ENCODE measurements at places on chromosomes 1 and 21.
A peak's percentile ranks its signal among the peaks of the same experiment; 100 is the strongest.

GRCh38 chr1:6148497-6149241 lies 31.5 kb downstream of the CHD5 start:
- peak; percentile 74 for DNase-seq

DNA sequence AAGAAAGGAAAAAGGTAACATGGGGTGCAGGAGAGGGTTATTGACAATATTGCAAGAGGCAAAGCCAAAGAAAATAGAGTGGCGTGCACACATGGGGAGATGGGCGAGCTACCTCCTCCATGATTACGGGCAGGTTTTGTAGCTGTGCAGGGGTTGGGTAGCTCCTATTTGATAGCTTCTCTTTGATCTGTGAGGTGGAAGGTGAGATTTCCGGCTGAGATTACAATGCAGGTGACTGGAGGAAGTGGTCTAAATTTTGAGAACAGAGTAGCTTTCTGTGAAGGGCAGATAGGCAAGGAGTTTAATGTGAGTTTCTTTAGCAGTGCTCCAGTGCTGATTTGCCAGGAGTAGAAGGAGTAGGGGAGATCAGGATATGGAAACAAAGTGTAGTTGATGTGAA lies 263.4 kb downstream of the PLA2G4A start:
- DNase-seq, result no peak

GRCh38 chr21:19553919-19554615 lies 1150.5 kb upstream of the TMPRSS15 start:
- peak; percentile 87 for DNase-seq

GRCh38 chr1:198440842-198441241 lies 99.6 kb downstream of the ATP6V1G3 start:
- no peak for DNase-seq

DNA sequence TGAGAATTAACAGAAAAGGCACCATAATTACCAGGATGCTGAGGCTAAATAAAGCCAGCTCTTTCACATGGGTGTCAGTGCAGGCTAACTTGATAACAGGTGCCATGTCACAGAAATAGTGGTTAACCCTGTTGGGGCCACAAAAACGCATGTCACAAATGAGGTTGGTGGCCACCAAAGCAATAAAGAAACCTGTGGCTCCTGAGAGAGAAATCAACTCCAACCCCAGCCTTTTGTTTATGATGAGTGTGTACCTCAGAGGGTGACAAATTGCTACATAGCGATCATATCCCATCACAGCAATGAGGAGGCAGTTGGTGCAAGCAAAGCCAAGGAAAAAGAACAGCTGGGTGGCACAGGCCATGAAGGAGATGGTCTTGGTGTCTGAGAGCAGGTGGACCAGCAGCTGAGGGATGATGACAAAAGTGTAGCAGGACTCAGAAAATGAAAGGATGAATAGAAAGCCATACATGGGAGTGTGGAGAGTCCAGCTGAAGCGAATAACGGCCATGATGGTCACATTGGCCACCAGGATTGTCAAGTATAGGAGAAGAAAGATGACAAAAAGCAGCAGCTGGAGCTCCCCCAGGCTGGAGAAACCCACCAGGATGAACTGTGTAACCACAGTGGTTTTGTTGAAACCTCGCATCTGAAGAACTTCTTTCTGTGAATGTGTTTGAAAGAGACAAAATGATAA lies at the start of gene OR10T2:
Gene OR10T2 (minus strand): TSS at position 649 of the 697 bp plus-strand sequence. CDS start 0 bp downstream, at position 649.
- DNase-seq, result no peak

- DNase-seq, result no peak
Measured at GRCh38 chr1:202858789-202859414, 30.0 kb downstream of the RABIF start.

GRCh38 chr1:245939756-245940345 lies 567.2 kb downstream of the SMYD3 start:
- no peak for DNase-seq

DNA sequence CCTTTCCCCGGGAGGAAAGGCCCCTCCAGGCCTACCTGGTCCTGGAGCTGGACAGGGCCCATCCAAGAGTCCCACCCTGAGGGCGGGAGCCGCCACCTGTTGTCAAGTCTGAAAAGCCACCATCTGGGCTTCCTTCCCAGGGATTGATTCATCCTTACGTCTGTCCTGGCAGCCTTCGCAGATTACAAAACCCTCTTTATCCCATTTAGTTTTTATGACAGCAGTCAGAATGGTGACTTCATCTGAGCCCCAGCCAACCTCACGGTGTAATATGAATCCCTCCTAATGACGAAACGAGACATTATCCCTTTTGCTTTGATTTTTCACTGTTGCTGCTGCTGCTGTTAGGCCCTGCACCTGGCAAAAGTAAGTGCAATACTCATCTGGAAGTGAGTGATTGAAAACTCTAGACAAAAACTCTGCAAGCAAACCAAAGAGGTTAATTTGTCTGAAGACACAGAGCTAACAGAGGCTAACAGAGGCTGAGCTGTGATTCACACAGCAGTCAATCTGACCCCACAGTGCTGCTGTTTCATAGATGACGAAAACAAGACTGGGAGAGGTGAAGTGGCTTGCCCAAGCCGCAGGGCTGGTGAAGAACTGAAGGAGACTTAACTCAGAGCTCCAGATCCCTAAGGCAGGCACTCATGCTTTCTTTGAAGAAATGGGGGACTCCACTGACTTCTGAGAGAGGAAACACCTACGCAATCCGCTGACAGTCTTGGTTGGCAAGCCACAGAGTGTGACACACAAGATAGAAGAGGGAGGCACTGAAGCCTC lies 30.0 kb upstream of the S100A7 start:
- DNase-seq, result peak; percentile 44

DNA sequence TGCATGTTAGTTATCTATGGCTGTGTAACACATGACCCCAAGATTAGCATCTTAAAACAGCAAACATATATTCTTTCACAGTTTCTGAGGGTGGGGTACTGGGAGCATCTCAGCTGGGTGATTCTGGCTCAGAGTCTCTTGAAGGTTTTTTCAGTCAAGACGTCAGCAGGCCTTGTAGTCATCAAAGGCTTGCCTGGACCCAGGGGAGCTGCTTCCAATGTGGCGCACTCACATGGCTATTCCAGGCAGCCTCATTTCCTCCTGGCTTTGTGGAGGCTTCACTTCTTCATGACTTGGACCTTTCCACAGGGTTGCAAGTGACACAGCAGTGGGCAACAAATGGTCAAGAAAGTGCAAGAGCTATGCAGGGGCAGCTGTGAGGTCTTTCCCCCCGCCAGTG lies 114.7 kb downstream of the ACTL8 start:
- no peak for DNase-seq

GRCh38 chr1:70767377-70767776 lies 280.2 kb downstream of the PTGER3 start:
- DNase-seq, result no peak

GRCh38 chr1:223783676-223784075 lies 62.1 kb downstream of the TP53BP2 start:
- no peak for DNase-seq

DNA sequence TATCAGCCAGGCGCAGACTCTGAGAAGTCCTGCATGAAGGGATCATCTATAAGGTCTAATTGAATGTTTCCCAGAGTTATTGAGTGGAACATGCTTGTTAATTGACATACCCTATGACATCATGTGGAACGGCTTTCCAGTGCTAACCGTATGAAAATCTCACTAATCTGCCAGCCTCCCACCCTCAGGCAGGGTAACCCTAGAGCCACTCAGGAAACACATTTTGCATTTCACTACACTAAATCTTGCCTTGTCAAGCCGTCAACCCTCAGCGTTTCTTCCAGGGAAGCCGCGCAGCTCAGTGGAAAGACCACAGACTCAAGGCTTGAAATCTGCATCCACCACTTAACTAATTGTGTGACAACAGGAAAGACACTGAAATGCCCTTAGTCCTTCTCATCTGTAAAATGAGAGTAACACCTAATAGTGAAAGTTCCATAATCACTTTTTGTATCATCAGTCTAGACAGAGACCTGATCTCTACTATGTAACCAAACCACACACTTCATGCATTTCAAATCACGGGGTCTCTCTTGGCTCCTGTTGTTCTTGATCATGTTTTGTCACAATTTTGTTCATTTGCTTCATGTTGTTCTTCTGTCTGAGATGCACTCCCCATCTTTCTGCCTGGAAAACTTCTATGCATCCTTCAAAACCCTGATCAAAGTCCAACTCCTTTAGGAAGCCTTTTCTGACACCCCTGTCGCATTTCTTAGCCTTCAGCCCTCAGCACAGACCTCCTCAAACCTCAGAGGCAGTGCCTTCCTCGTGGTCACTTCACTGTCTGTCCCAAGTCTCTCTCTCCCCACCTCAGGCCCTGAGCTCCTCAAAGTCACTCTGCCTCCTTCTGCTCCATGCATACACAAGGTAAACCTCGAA lies 246.5 kb downstream of the TOMM20 start:
- DNase-seq, result no peak

DNA sequence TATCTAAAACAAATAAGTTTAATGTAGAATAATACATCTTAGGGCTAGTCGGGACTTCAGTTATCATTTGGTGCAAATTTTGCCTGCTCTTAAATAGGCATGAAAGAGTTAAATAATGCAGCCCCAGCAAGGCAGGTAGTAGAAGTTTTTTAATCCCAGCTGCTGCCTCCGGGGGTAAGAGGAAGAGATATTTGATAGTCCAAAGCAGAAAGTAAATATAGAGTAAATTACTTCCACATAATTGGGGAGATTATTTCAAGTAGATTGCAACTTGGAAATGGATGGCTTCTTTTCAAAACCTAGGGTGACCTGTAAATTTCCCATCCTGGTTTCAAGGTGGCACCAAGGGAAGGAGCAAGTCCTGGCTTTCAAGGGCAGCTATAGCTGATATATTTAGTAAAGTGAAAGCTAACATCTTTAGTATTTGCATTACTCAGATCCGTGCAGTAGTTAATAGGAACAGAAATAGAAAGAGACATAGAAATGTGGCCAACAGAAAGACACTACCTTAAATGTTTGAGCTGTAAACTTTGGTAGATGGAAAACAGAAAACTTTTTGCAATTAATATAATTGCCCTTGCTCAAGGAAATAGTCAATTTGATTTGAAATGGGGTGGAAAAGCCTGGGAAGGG lies 109.1 kb downstream of the LMO4 start:
- DNase-seq, result no peak
